ENCODE measurements at places on chromosomes 6 and 20. TPM values are rescaled to one million over a fixed set of nuclear protein-coding genes. Genes with fewer than 3 reads are reported as not detected.

The MEP1A gene
- total RNA-seq: not detected

The SPDEF gene
- 4.4 TPM for total RNA-seq

The EIF2S2 gene
- 44.4 TPM for total RNA-seq

- no peak for ATAC-seq
These were observed 33.0 kb downstream of the CHRNA4 start for GRCh38 chr20:63328026-63328700.

GRCh38 chr6:25882051-25882496 lies 8.0 kb upstream of the SLC17A3 start:
- no peak for ATAC-seq

DNA sequence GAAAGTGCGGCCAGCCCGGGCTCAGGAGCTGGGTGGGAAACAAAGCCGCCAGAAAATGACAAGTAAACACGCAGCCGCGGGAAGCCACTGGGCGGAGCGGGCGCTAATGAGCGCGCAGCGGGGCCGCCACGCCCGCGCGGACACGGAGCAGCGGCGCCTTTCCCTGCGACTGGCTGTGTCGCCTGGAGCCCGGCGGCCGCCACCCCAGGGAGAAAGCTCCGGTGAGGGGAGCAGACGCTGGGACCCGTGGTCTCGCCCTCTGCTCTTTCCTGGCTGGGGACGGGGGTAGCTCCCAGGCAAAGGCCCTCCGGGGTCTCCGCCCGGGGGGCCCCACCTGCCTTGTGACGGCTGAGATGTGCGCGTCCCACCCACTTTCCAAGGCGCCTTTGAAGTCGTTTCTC lies 54.9 kb downstream of the PRR18 start:
- no peak for ATAC-seq

Data from gastroesophageal sphincter (tissue), 4 donors.